ENCODE measurements at places on chromosomes 16 and 17.
A peak's percentile ranks its signal among the peaks of the same experiment; 100 is the strongest.

GRCh38 chr17:4232168-4232813, 31.5 kb downstream of the ANKFY1 start:
- DNase-seq = peak; percentile 78

GRCh38 chr17:14318918-14319205, 18.0 kb downstream of the HS3ST3B1 start:
- no peak for DNase-seq

GRCh38 chr17:38417210-38417951, 10.9 kb upstream of the ARHGAP23 start:
- no peak for DNase-seq

GRCh38 chr16:11073407-11073999, 129.1 kb downstream of the CLEC16A start:
- DNase-seq = no peak

- no peak for DNase-seq
These were observed 5.0 kb downstream of the STAT5B start for GRCh38 chr17:42271006-42271778.

DNA sequence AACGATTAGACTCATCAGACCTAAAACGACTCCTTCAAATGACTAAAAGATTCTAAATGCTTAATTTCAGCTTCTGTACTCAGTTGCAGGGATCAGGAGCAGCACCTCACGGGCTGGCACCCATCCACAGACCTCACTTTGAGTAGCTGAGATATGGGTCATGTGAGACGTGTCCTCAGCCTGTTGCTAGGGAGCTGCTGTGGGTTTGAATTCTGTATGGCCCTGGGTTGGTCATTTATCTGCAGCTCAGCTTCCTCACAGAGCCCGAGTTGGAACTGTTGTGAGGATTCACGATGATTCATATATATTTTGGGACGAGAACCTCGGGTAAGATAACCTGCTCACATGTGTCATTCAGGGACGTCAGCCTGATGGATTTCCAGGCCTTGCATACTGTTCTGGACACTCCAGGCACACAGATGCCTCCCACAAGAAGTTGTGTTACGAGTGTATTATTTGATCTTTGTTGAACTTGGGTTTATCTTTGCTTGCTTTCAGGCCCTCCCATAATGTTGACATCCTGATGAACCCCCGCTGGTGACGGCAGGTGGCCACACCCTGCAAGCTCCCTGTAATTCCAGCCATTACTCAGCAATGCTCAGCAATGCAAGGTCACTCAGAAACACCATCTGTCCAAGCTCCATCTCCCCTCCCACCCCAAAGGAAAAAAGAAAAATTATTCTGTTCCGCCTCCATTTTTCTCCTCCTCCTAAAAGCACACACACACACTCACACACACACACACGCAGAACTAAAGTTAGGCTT, 137.6 kb downstream of the RBFOX3 start:
- DNase-seq = no peak

DNA sequence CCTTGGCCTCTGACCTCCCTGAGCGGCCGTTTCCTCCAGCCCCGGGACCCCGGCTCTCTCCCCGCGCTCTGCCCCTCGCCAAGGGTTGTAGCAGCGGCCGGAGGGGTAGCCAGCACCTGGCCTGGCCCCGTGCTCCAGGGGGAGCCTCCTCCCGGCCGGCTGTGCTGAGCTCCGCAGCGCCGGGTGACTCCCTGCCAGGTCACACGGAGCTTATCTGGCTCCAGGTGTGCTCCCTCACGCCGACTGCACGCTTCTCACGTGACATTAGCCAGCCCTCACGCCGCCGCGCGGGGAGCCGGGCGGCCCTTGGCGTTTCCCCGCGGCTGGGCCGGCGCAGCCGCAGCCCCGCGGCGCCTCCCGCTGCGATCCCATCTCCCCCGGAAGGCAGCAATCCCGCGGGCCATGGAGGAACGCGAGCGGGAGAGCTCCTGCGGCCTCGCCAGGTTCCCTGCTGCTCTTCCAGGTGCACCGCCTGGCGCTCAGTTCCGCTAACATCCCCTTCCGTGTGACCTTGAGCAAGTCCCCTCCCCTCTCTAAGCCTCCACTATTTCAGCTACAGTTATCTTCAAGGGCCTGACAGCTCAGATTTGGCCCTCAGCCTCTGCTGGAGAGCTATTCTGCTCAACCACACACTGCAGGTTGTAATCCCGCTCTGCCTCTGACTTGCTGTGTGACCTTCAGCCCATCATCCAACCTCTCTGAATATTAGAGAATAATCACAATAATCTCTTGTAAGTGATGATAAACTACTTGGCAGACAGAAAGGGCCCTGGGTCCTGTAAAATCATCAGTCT, 3.4 kb downstream of the MYO18A start:
- peak; percentile 47 for DNase-seq

DNA sequence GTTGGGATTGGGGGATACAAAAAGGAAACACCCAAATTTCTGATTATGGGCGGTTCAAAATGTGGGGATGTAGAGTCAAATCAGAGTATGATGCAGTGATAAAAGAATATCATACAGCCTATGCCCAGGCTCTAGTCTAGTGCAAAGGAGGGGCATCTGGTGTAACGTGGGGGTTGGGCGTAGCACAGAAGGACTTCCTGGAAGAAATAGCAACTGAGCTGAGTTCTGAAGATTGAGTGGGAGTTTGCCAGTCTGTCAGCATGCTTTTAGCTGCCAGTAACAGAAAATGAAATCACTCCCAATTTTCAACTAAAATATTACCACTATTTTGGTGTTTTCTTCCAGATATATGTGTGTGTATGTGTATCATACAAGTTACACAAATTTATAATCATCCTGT, 196.9 kb downstream of the SPECC1 start:
- peak; percentile 37 for DNase-seq

DNA sequence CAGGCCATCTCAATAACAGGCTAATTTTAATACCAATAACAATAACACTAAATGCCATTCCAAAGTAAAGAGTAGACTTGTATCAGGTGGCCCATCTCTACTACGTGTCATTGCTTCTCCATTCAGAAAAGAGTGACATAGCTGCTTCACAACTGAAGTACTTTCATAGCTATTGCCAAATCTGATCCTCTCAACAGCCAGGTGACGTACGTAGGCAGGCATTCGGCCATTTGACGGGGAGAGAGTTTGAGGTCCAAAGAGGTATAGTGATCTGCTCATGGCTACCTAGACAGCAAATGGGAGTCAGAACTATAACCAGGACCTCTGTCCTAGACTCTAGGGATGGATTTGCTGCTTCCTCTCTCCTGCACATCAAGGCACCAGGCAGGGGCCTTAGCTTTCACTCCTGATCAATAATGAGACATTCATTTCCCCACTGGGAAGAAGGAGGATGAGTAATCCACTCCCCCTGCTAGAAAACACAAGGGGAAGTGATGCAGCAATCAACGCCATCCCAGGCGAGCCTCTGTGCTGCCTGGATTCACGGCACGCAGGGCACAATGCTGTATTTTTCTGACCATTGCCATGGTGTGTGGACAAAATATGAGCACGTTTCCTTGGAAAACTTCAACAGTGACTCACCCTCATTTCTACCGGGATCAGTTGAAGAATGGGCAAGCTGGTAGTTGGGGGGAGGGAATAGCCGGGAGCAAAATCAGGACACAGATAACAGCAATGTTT, 80.9 kb downstream of the SPACA3 start:
- DNase-seq = no peak

- peak; percentile 35 for DNase-seq
These were observed 80.8 kb upstream of the HSBP1 start for GRCh38 chr16:83727018-83727417.

- DNase-seq = no peak
These were observed 10.0 kb upstream of the MRPS23 start for GRCh38 chr17:57859601-57860413.

DNA sequence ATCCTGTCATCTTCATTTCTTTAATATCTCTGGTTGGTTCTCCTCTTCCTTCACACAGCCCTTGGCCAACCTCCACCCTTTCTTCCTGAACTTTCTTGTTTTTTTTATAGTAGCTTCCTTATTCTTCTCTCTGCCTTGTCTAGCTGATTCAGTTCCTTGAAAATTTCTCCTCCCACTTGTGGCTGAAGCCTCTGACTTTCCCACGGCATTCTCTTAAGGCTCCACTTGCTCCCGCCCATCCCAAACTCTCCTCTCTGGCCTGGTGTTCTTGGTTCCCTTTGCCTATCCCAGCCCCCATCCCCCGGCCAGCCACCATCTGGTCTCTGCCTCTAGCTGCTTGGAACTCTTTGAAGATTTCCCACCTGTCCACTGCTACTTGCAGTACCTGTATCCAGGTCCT, 29.1 kb downstream of the NLRP1 start:
- peak; percentile 76 for DNase-seq

DNA sequence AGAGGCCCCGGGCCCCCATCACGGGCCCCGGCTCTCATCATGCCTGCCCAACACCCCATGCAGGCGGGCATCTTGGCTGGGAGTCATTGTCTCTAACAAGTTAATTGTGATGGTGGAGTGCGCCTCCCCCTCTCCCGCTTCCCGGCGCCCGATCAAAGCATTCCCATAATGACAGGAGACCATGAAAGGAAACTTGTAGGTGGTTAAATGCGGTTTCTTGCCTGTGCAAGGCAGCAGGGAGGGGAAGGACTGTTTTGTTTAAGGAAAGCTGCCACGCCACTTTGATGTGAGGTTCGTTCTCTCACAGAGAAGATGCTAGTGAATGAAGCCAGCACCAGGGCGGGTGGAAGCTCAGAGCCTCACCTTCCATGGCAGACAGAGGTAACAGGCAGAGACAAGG, 45.4 kb downstream of the C16orf78 start:
- DNase-seq = no peak

DNA sequence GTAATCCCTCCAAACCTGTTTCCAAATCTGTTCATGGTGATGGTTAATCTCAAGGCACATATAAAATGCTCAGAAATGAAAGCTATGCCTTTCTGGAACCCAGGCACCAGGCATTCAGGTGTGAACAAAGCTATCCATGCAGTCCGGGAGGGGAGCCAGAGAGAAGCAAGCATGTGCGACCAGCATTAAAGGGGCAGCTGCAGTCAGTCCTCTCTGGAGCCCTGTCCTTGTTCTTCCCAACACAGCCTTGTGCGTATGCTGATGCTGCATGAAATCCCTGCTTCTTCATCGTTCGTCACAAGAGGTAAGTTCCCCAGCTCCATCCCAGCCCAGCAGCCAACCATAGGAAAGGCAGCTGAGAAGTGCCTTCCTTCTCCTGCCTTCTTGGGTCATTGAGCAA, 148.7 kb downstream of the GRIN2A start:
- DNase-seq = no peak

- no peak for DNase-seq
These were observed 14.4 kb upstream of the ALOX12 start for GRCh38 chr17:6981426-6981825.

DNA sequence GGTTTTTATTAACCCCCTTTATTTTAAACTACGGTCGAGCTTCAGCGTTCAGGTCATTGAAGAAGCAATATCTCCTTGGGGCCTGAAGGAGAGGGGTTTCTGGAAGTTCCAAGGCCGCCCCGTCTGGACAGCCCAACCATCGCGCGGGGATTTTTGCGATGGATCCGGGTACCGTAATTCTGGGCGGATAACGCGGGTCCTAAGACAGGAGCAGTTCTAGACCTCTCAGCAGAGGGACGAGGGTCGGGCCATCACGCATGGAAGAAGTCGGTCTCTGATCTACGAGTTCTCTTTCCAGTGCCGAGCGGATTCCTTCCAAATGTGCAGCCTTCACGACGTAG, 3.6 kb downstream of the BORCS6 start:
- DNase-seq = no peak

- DNase-seq = no peak
These were observed 6.5 kb downstream of the SPNS2 start for GRCh38 chr17:4505187-4505586.

DNA sequence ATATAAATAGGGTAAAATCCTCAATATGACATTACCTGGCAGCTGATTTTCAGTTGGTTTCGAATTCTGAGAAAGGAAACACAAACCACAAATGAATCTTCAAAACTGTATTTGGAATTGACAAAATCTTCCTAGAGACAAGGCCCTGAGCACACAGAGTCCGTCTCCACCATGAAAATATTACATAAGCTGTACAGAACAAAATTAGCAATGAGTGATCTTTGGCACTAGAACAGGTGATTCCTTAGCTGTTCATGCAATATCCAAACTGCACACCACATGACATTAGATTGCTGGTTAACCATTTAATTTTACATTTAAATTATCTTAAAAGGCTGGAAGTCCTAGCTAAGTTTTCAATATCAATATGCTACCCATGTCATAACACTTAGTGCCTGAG, 31.7 kb downstream of the GJC1 start:
- no peak for DNase-seq

Data from cardiac fibroblast (primary cell).